ENCODE measurements at places on chromosomes 3 and 15.

DNA sequence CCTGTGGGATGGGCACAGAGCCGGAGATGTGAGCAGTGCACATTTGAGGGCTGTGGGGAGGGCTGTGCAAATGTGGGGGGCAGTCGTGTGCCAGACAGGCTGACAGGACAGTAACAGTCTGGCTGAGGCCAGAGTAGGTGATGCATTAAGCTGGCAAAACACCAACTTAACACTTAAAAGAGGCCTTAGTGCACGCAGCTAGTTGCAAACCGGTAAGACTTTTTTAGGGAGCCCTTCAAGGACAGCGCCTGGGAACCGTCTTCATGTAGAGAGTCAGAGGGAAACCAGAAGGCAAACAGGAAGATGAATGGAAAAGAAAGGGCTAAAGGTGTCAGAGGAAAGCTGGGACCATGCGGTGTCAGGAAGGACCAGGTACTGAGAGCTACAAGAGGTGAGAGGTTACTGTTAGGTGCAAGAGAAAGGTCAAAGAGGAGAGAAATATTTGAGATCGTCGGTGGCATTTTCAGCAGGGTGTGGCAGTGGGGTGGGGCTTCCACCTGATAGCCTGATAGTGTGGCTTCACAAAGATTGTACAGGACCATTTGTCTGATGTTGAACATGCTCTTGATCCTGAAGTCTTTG is 30.0 kb upstream of the CHD2 start:
- DNase-seq: no peak

DNA sequence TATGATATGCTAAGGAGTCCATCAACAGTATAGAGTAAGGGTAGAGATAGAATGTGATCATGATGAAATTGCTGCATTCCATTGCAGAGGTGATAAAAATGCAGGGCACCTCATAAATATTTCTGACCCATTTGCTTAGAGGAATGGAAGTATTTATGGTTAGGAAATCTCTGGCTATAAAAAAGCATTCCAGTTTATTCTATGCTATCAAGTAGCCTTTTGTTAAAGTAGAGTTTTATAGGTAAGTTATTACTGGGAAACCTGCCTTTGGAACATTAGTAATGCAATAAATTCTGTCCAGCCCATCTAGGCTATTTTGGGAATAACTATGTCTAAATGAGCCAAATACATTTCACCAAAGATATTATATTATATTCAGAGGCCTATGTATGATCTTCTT is 19.8 kb upstream of the STRIT1 start:
- no peak for DNase-seq

- no peak for DNase-seq
Observed at GRCh38 chr3:59526999-59527398, 477.2 kb upstream of the CFAP20DC start.

DNA sequence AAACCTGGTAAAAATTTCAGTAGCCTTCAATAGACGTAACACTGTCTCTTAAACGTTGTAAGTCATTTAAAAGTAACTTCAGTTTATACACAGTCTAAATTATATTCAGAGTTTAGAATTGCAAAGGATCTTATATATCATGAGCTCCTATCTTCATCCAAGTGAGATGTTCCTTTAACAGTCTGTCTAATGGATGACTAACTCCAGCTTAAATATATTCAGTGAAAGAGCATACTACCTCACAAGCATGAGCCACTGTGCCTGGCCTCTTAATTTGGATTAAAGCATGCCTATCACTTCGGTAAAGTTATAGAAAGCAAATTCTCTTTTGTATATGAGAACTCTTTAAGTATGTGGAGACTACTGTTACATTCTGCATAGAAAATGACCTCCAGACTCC is 7.0 kb downstream of the FYTTD1 start:
- no peak for DNase-seq

- DNase-seq: no peak
Observed at GRCh38 chr3:45771831-45772230, 24.5 kb downstream of the SLC6A20 start.

GRCh38 chr15:75348034-75348561 is 1.3 kb downstream of the NEIL1 start:
- DNase-seq: no peak

GRCh38 chr3:168025076-168025475 is 70.6 kb downstream of the GOLIM4 start:
- DNase-seq: no peak

DNA sequence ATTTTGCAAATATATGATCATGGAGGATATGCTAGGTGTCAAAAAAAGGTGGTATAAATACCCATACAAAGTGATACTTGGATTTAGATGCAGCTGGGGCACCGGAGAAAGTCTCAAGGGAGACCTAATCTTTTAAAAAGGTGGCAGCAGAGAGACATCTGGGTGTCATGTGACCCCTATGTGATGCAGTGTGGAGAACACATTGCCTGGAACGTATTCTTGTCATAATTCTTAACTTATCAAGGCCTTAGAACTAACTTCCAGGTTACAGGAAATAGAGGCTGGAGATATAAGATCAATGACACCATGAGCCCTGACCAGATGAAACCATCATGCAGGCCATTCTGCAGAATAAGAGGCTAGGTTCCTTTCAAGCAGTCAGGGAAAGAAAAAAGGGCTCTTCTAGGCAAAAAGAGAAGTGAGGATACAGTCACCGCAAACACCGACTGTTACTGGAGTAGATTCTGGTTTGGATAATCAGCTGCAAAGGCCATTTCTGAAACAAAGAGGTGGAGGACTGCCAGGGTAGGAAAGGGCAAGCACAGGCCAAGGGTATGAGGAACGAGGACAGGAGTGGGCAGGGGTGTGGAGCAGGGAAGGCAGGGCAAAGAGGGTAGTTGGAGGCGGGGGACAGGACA is 100.6 kb downstream of the OXNAD1 start:
- no peak for DNase-seq

DNA sequence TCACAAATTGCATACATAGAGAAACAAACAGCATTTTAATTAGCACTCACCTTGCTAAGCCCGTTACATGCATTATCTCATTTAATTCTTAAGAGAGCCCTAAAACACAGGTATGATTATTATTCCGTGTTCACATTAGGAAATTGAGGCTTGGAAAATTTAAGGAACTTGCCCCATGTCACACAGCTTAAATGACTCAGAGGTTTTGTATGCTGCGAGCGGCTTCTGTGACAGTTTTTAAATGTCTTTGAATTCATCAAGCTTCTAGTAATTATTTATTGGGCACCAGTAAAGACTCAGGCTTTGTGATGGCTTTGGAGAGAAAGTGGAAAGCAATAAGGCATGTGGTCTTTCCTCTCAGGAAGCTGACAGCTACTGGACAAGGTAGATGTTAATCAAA is 166.7 kb upstream of the THBS1 start:
- no peak for DNase-seq

Measured in NCI-H510A (cell line).